ENCODE measurements at places on chromosomes 2 and 18. TPM values are rescaled to one million over a fixed set of nuclear protein-coding genes. Genes with fewer than 3 reads are reported as not detected.

The KCNJ3 gene
- 23.1 TPM for total RNA-seq

GRCh38 chr2:126315828-126316227, 340.1 kb upstream of the GYPC start:
- H3K4me1 ChIP-seq: no peaks in the 10 kb centered on the region
- no peak for DNase-seq
- H3K27me3 ChIP-seq: no peaks in the 10 kb centered on the region

DNA sequence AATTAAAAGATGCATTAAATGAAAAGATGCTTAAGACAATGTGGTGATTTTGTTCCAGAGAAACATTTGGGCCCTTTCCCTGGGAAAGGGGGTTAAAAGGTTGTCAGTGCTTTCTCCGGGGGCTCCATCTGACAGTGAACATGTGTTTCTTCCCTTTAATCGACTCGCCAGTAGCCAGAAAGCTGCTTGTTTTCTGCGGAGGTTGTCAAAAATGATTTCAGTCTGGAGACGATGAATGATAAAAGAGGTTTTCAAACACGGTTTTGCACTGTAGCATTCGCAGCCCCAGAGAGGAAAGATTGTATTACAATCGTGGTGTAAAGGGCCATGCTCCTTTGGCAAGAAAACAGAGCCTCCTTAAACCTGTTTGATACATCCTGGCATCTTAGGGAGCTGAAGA, 111.5 kb upstream of the MEIS1 start:
- no peak overlapping the region for H3K27ac ChIP-seq
- no peaks in the 10 kb centered on the region for H3K27me3 ChIP-seq
- no peaks in the 10 kb centered on the region for H3K36me3 ChIP-seq
- H3K4me1 ChIP-seq: no peaks in the 10 kb centered on the region

DNA sequence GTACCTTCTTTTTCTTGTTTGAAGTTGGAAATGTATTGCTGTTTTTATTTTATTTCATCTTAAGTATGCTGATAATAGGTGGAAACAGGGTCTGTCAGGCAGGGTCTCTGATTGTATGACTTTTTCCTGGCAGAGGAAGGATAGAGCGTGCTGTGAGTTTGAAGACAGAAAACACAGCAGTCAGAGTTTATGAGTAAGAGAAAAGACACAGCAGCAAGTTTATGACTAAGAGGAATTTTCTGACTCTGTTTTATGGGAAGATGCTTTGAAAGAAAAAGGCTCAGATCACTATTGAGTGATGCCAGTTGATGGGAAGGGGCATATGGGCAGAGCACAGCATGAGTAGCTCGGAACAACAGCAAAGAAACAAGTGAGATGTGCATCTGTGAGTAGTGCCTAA, 379.1 kb downstream of the MEIS1 start:
- H3K36me3 ChIP-seq: no peaks in the 10 kb centered on the region
- H3K4me3 ChIP-seq: no peak overlapping the region
- no peak for DNase-seq
- H3K27ac ChIP-seq: no peak overlapping the region
- H3K27me3 ChIP-seq: no peaks in the 10 kb centered on the region

GRCh38 chr2:166725927-166726924, 162.1 kb upstream of the XIRP2 start:
- no peaks in the 10 kb centered on the region for H3K36me3 ChIP-seq
- H3K27ac ChIP-seq: no peak overlapping the region
- H3K27me3 ChIP-seq: no peaks in the 10 kb centered on the region
- no peak for DNase-seq
- H3K4me1 ChIP-seq: no peaks in the 10 kb centered on the region
- no peak overlapping the region for H3K4me3 ChIP-seq

GRCh38 chr2:222423186-222423585, 1.2 kb upstream of the SGPP2 start:
- peak overlapping the region; percentile 72 for H3K27ac ChIP-seq
- no peaks in the 10 kb centered on the region for H3K27me3 ChIP-seq
- no peak overlapping the region for H3K4me3 ChIP-seq

DNA sequence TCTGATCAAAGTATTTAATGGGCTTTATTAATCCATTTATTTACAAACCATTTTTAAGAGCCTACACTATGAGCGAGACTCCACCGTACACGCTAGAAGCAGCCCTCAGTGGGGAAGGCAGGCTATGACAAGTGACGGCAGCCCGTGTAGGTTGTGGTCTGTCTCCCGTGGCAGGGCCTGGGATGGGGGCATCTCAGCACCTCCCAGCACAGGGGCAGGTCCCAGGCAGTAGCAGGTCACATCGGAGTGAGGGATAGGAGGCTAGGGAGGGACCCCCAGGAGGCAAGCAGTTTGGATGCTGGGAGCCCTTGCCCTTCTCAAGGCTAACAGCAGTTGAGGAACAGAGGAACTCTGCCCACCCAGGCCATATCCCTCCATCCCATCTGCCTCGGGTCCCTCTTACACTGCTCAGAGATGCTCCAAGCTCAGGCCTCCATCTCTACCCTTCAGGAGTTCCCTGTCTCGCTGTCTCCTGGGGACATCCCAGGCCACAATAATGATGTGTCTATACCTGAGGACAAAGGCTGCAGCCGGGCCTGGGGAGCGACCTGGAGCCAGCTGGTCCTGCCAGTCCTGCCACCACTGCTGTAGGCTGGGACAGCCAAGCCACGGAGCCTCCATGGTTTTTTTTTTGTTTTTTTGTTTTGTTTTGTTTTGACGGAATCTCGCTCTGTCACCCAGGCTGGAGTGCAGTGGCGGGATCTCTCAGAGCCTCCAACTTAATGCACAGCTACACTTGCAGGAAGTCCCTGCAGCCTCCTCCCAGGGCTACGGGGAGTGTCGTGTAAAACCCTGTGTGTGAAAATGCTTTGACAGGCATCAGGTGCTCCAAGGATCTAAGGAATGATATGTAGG, 92.0 kb downstream of the NDUFA10 start:
- no peaks in the 10 kb centered on the region for H3K27me3 ChIP-seq
- peak; percentile 33 for DNase-seq
- H3K27ac ChIP-seq: no peak overlapping the region
- no peaks in the 10 kb centered on the region for H3K4me1 ChIP-seq
- no peak overlapping the region for H3K4me3 ChIP-seq

GRCh38 chr2:164430166-164430783, 191.0 kb downstream of the GRB14 start:
- H3K27me3 ChIP-seq: no peaks in the 10 kb centered on the region
- H3K4me1 ChIP-seq: no peaks in the 10 kb centered on the region
- no peaks in the 10 kb centered on the region for H3K36me3 ChIP-seq
- no peak overlapping the region for H3K27ac ChIP-seq
- H3K4me3 ChIP-seq: no peak overlapping the region

GRCh38 chr2:100826494-100826893, 6.6 kb downstream of the NPAS2 start:
- H3K27ac ChIP-seq: no peak overlapping the region
- no peaks in the 10 kb centered on the region for H3K4me1 ChIP-seq
- no peak overlapping the region for H3K4me3 ChIP-seq
- DNase-seq: no peak
- no peaks in the 10 kb centered on the region for H3K36me3 ChIP-seq

DNA sequence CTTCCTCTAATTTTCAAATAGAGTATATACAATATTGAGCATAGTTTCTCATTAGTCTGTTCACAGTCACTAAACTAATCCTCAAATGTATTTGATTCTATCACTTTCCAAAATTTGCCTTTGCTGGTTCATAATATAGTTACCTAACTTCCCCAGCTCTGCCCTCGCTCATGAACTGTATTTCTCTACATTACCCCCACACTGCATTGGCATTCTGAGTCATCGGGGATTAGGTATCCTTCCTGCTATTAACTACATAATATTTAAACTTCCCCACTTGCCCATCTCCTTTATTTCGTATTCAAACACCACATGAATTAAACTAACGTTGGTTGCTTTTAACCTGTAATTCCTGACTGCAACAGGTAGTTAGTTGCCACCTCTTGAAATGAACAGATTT, 14.8 kb upstream of the CLASP1 start:
- H3K27me3 ChIP-seq: no peaks in the 10 kb centered on the region
- DNase-seq: no peak
- H3K36me3 ChIP-seq: no peaks in the 10 kb centered on the region
- H3K27ac ChIP-seq: no peak overlapping the region
- H3K4me3 ChIP-seq: no peak overlapping the region

DNA sequence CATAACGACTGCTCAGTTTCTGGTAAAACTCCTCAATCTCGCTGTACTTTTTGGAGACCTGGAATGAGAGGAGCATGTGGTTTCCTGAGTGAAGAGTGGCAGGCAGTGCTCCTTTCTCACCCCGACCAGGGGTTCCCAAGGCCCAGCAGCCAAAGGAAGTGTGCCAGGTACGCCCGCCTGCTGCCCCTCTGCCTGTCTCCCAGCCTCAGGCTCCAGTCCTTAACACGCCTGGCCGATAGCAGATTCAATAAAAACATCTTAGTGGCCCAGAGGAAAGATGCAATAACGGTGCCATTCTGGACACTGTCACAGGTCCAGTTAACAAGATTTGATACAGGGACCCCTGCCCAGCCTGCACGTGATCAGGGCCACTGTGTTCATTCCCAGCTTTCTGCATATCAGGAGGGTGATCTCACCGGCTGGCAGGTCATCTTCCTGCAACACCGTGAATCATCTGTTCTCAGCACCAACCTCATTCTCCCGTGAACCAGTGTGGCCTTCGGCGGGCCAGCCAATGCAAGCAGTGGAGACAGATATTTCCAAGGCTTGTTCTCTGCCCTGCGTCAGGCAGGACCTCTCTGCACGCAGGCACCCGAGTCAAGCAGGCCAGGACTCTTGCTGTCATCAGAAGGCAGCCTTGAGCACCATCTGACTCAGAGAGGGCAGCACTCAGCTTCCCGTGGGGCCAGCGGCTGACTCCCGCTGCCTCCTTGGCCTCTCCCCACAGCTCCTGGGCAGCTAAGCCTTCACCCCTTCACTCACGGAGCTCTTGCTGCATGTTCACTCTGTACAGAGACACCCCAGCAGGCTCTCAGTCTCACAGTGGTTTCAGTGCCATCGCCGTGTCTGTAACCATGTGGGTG, 9.5 kb downstream of the HS1BP3 start:
- no peak for DNase-seq
- H3K36me3 ChIP-seq: no peaks in the 10 kb centered on the region
- no peak overlapping the region for H3K4me3 ChIP-seq
- H3K4me1 ChIP-seq: peaks cover 5% of the 10 kb centered on the region
- H3K27ac ChIP-seq: no peak overlapping the region
